Diencephalon (tissue), 1 donor: ENCODE measurements at places on chromosomes 4 and X. TPM values are rescaled to one million over a fixed set of nuclear protein-coding genes. Genes with fewer than 3 reads are reported as not detected.

The DCAF4L1 gene
- total RNA-seq, result 0.23 TPM

The CPLX1 gene
- total RNA-seq, result 3.5 TPM

The ZIC3 gene
- total RNA-seq, result 9.5 TPM

The FRMD7 gene
- 0.46 TPM for total RNA-seq

The CITED1 gene
- 9.7 TPM for total RNA-seq

The CXCL11 gene
- not detected for total RNA-seq

The ADAM29 gene
- total RNA-seq, result 1.4 TPM

The RENBP gene
- total RNA-seq, result 7.8 TPM

The UGT8 gene
- total RNA-seq, result 15.0 TPM

The SRPK3 gene
- 0.46 TPM for total RNA-seq

The DUSP9 gene
- total RNA-seq, result 2.8 TPM

The ACOX3 gene
- total RNA-seq, result 34.4 TPM

The PALLD gene
- 39.7 TPM for total RNA-seq

The CXCL5 gene
- 0.92 TPM for total RNA-seq

The FDCSP gene
- total RNA-seq, result not detected

The NKX3-2 gene
- not detected for total RNA-seq

The SMIM31 gene
- total RNA-seq, result not detected

The FABP2 gene
- total RNA-seq, result not detected

The TLR2 gene
- total RNA-seq, result 1.6 TPM

The RPS3A gene
- 2,389 TPM for total RNA-seq

The XAGE2 gene
- total RNA-seq, result not detected

The AMBN gene
- 0.92 TPM for total RNA-seq

The PDE5A gene
- total RNA-seq, result 58.4 TPM

The ODAM gene
- total RNA-seq, result not detected

The ETDB gene
- not detected for total RNA-seq

The MAGED2 gene
- total RNA-seq, result 309 TPM

The LDB2 gene
- total RNA-seq, result 99.4 TPM

The ALB gene
- total RNA-seq, result 0.46 TPM

The SLC10A7 gene
- total RNA-seq, result 15.9 TPM

The CLCN3 gene
- 146 TPM for total RNA-seq

The RAB28 gene
- total RNA-seq, result 30.2 TPM

The MAGEA1 gene
- total RNA-seq, result not detected

The MRPS18C gene
- total RNA-seq, result 30.2 TPM

The ZFP92 gene
- total RNA-seq, result 1.2 TPM

The TSPAN7 gene
- 141 TPM for total RNA-seq

The CFI gene
- 5.1 TPM for total RNA-seq

The PRR32 gene
- not detected for total RNA-seq

The NAT8L gene
- total RNA-seq, result 25.6 TPM

The PDZD4 gene
- total RNA-seq, result 125 TPM

The SAGE1 gene
- total RNA-seq, result not detected

The TMSB15A gene
- total RNA-seq, result 97.8 TPM

The MAGEB17 gene
- not detected for total RNA-seq

The ATP6AP2 gene
- total RNA-seq, result 162 TPM

The CSAG1 gene
- total RNA-seq, result not detected

The ZFYVE28 gene
- total RNA-seq, result 5.8 TPM

The APOOL gene
- 12.5 TPM for total RNA-seq

The FREM3 gene
- total RNA-seq, result 3.2 TPM

The CXorf49 gene
- total RNA-seq, result not detected

The SLC26A1 gene
- total RNA-seq, result 1.8 TPM

The FUNDC2 gene
- total RNA-seq, result 29.8 TPM

The DOCK11 gene
- 40.1 TPM for total RNA-seq

The NXT2 gene
- total RNA-seq, result 25.4 TPM

The FGFRL1 gene
- total RNA-seq, result 5.5 TPM

The MAMLD1 gene
- total RNA-seq, result 4.2 TPM

The SULT1E1 gene
- total RNA-seq, result 12.7 TPM

The DMRTC1B gene
- 2.5 TPM for total RNA-seq

The GLRA2 gene
- total RNA-seq, result 52.4 TPM
